ENCODE measurements at places on chromosomes 11 and 22.

DNA sequence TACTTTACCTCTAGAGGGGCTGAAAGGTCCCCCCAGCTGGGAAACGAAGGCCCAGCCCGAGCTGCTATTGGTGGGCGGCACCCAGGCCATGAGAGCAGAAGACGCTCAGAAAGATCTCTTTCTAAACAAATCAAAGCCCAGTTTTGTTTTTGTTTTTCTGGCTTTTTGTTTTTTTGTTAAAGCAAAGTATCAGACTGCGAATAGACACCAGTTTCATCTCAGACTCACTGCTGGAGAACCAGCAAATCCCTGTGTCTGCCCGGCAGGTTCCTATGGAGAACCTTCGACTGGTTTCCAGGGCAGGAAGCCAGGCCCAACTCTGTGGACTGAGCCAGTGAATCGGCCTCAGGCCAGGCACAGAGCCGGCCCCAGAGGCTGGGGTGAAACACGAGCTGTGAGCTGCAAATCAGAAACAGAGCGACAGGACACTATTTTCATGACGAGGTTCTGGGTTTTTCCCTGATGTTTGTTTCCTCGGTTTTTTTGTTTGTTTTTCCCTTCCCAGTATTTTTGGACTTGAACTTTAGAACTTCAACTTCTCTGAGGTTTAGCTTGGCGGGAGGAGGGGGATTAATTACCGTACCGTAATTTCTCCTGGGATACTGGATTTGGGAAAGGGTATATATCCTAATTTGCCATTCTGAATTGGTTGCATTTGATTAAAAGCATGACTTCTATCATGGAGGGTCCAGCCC is 16.0 kb upstream of the B4GALNT4 start:
- DNase-seq: no peak

DNA sequence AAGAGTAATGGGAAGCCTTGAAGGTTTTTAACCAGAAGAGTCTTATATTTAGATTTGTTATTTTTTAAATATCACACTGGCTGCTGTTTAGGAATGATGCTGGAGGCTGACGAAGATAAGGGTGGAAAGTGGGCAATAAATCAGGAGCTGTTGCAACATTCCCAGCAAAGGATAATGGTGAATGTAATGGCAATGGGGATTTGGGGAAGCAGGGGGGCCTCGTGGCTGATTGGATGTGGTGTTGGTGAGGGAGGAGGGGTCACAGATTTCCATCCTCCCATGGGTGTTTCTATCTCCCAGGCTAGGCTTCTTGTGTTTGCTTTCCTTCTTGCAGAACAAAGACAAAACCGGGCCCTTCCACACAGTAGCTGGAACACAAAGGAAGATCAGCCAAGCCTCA is 80.8 kb downstream of the PIWIL4 start:
- DNase-seq: no peak

GRCh38 chr11:73154178-73154577 is 12.1 kb upstream of the FCHSD2 start:
- peak; percentile 87 for DNase-seq

- no peak for DNase-seq
These were observed 7.8 kb upstream of the RPS6KA4 start for GRCh38 chr11:64351136-64351631.

GRCh38 chr11:129972611-129973010 is 30.0 kb downstream of the PRDM10 start:
- DNase-seq: no peak

All from common myeloid progenitor, CD34-positive (primary cell).